ENCODE measurements at places on chromosomes 5 and 9.

- no peak for DNase-seq
Measured at GRCh38 chr9:93206576-93207155, 22.7 kb downstream of the WNK2 start.

GRCh38 chr5:177545487-177546257 is 8.7 kb downstream of the FAM193B start:
- DNase-seq, result no peak

DNA sequence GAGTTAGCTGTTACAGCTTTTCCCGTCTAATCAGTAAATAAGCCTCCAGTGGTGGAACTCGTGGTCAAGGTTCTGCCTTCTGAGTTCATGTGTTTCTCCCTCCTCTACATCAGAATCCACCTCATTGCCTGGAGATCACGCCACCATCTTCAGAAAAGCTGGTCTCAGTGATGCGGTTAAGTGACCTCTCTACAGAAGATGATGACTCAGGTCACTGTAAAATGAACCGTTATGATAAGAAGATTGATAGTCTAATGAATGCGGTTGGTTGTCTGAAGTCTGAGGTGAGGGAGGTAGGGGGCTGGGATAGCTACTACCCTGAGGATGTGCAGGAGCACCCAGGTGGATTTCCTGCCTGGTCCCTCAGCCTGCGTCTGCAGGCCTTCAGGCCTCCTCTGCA is 13.3 kb downstream of the ODF2 start:
- no peak for DNase-seq

- DNase-seq, result no peak
Measured at GRCh38 chr9:75064307-75065025, 23.5 kb downstream of the NMRK1 start.

- DNase-seq, result no peak
Measured at GRCh38 chr9:123081824-123082223, 48.4 kb downstream of the GPR21 start.

GRCh38 chr9:35729700-35730485 is 2.1 kb downstream of the TLN1 start:
- DNase-seq, result no peak

- no peak for DNase-seq
Measured at GRCh38 chr5:154627698-154628678, 127.2 kb upstream of the LARP1 start.

- DNase-seq, result no peak
Measured at GRCh38 chr5:61600123-61600444, 268.0 kb downstream of the ZSWIM6 start.

DNA sequence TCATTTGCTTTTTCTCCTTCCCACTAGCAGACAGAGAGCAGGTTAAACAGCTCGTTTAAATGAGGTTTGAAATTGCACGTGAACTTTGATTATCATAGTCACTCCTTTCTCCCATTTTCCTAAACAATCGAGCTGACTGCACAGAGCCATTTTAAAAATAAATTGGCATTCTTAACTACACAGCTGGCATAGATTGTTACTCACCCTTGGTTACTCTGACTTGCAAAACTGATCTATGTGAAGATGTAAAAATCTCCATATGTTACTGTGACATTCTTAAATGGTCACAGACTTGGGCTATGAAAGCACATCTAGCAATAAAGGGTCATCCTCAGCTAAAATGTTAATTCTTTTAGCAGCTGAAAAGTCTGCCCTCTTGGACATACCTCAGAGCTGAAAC is 368.5 kb downstream of the DTWD2 start:
- no peak for DNase-seq

- no peak for DNase-seq
Measured at GRCh38 chr9:80871596-80871995, 817.8 kb downstream of the TLE1 start.

- DNase-seq, result no peak
Measured at GRCh38 chr5:29794141-29794787, 1399.2 kb upstream of the CDH6 start.

DNA sequence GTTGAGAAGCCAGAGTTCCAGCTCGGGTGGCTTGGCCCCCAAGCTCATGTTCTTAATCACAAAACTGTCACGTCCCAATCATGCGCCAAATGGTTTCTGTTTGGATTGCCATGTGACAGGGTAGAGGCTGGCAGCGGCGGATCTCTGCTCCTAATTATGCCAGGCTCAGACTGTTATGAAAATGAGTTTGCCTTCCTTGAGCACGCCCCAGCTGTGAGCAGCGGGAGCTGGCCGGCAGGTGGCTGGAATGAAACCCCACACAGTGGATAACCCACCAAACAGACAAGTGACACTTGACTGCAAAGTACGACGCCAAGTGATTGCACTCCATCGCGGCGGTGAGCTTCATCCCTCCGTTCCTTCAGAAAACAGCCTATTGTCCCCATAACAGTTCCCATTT is 75.4 kb downstream of the CFAP77 start:
- DNase-seq, result no peak

DNA sequence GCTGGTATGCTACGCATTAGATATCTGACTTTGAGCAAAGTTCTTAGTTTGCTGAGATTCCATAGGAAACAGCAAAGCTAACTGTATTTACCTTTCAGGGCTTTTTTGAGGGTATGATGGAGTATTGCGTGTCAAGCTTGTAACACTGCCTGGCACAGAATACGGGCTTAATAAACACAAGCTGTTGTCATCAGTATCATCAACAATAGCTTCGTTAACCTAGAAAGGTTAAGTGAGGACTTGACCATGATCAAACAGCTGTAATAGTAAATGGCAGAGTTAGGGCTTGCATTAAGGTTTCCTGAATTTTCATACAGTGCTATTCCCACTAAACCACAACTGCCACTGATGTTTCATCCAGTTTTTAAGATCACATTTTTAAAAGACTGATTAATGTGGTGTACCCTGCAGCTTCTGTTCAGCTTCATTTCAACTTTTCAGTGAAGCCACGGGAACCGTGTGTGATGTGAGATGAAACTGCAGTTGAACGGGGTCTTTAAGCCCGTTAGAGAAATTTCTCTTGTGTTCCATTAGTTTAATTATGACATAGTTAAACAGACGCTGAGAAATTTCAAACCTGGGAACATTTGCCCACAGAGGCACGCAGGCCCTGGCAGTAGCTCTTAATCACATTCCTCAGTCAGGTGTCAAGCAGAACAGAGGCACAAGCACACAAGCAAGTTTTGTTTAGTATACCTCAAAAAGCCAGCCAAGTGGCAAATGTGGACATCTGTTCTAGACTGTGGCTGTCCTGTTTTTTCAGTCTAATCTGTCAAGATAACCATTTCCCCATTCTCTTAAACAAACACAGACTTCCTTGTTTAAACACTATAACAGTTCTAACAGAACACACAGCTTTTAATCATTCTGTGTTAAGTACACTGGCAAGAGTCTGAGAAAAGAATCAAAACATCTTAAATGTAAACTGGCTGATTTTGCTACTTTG is 147.1 kb downstream of the ZNF608 start:
- no peak for DNase-seq

DNA sequence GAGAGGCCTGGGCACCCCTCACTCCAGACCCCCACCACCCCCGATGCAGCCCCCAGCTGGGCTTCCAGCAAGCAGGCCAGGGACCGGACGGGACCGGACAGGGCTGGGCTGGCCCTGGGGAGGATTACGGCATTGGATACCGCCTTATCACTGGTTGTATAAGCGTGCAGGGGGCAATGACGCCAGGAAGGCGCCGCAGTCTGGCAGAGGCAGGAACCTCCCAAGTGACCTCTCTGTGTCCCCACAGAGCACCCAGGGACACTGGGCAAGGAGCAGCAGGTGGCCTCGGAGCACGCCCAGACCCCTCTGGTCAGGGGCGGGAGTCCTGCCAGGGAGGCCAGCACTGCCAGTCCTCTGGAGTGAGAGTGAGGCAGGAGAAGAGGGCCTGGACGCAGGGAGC is 723 bp upstream of the LCN15 start:
- DNase-seq, result no peak

GRCh38 chr5:85868070-85868469 is 749.7 kb upstream of the COX7C start:
- no peak for DNase-seq

- no peak for DNase-seq
Measured at GRCh38 chr5:163407034-163407655, 30.2 kb upstream of the CCNG1 start.

DNA sequence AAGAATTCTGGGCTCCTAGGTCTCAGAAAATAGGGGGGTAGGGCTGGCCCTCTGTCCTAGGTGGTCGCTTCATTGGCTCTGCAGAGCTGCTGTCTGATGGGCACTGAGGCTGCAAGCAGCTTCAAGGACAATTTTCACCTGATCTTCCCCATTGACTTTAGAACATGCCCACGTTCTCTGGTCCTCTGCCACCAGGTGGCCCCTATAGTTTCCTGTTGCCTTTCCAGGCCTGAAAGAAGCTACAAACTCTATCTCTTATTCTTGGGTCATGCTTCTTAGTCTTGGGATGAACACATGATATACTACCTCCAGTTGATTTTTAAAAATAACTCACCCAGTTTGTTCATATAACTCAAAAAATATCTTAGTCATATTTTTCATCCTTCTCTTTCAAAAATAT is 26.3 kb downstream of the SPZ1 start:
- DNase-seq, result no peak

DNA sequence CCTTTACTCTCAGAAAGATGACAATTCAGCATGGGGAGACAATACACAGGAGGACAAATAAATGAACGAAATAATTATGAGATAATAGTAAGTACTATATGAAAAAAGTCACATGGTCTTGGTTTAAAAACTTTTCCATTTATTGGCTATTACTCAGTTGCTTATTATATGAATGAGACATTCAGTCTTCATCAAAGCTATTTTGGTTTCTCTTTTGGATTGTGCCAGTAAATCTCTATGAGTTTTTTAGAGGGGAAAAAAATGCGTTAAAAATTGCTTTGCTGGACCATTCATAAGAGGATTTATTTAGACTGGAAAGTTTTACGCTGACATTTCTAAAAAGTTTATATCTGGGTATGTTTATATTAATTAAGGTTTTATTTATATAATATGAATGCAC is 137.7 kb downstream of the AOPEP start:
- no peak for DNase-seq

GRCh38 chr5:124025306-124025845 is 513.4 kb downstream of the CSNK1G3 start:
- no peak for DNase-seq

DNA sequence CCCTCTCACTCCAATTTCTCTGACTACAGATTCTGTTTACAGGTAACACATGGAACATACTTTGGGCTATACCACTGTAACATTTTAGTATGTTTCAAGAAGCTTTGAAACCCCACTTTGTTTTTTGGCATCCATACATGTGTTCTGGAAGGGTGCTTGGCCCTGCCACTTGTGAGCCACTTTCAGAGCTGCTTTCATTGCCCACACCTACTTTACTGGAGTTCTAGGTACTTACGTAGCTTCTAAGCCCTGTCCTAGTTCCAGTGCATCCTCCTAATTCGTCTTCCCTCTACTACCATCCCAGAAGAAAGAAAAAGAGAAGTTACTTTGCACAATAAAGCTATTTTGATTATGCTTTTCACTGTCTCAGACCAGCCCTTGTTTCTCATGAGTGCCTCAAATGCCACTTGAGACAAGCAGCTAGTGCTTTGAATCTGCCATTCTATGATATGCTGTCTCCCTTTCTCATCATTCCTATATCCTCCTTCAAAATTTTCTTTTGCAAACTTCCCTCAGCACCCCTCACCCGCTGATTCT is 26.5 kb upstream of the C5orf47 start:
- no peak for DNase-seq

DNA sequence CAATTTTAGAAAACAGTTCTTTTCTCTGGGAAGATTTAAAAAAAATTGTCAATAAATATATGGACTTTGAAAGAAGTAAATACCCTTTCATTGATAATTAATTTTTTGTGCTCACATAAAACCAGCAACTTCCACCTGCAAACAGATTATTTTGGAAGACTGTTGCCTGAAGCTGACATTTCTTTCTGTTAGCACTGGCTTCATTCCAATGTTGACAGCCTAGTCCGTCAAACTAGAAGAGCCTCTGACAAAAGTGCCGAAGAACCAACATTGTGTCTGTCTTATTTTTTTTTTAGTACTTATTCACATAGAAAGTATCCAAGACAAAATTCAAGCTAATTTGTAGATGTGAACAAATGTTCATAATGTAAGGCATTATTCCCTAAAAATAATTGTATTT is 108.6 kb upstream of the TMEM161B start:
- no peak for DNase-seq
